ENCODE measurements at places on chromosomes 6 and 20.

- no peak for DNase-seq
Measured at GRCh38 chr20:64217539-64218221, 37.9 kb upstream of the PCMTD2 start.

DNA sequence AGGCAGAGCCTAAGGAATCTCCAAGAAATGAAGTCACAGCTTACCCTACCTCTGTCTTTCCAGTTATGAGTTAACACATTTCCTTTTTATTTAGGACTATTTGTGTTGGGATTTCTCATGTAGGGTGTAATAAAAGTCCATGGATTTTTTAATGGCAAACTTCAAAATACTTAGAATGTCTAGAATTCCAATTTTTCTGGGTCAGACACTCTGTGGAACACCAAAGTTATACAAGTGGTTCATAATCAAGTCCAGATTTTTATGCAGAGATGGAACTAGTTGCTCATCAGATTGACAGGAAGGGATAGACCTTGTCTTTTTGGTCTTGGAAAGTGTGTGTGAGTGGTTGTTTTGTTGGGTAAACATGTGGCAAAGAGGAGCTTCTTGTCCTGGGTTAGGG, 303.5 kb upstream of the RNF24 start:
- DNase-seq = no peak

DNA sequence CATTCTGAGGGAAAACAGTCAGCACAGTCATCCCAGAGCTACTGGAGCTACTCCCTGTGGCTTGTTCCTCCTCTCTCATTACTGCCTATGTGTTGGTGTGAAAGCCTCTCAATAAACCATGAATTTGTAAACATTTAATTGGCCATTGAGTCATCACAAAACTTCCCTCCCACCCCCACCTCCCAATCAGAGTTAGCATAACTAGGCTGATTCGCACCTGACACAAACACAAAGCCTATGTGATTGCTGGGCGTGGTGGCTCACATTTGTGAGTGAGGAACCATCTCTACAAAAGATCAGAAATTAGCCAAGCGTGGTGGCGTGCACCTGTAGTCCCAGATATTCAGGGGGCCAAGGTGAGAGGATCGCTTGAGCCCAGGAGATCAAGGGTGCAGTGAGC, 17.1 kb upstream of the SNTA1 start:
- DNase-seq = no peak

GRCh38 chr6:130879826-130880225, 52.6 kb downstream of the SMLR1 start:
- no peak for DNase-seq

GRCh38 chr6:17653198-17653882, 53.2 kb downstream of the FAM8A1 start:
- no peak for DNase-seq

DNA sequence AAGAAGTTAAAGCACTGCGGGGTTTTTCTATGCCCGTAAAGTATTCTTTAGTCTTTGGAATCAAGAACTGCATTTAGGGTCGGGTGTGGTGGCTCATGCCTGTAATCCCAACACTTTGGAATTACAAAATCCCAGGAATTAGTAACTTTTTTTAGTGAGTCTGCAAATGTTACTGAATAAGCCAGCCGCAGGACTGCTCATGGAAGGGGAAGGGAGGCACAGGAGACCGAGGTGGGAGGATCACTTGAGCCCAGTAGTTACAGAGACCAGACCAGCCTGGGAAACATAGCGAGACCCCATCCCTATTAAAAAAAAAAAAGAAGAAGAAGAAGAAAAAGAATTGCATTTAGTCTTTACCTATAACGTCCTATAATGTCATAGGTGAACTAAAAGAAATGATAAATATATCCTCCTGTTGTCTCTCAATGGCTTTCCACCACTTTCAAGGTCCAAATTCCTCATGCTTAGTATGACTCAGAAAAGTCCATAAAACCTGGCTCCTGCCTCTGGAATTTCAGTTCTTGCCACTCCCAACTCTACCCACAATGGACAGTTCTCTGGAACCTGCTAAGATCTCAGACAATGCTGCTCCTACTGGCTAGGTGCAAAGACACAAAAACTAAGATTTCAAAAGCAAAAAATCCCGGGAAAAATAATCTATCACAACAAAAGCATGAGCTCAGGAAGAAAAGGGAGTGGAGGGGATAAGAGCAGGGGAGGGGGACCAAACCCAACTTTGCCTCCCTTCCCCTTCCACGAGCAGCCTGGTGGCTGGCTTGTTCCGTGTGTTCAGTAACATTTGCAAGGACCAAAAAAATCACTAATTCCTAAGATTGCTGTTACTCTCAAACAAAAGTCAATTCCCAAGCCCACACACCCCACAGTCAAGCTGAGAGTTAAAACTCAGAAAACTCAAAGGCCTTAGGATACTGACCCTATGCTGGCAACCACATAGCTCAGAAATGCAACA, 39.0 kb downstream of the B4GALT5 start:
- DNase-seq = peak; percentile 48

DNA sequence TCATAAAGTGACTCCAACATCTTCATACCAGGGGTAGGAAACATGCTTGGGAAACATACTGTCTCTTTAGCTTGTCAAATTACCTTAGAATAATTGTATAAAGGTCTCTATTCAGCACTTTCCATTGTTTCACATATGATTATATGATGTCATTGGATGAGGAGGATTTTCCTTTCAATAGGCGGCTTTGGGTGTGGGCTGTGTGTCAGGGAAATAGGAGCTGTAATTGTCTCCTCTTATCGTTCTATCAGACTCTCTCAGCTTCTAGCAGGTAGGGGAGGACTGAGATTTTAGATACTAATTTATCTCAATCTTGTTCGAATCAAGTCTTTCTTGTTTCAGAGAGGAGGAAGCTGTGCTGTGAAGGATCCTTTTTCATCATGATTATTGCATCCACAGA, 179.4 kb upstream of the OLIG3 start:
- no peak for DNase-seq

- DNase-seq = peak; percentile 49
Measured at GRCh38 chr6:116279232-116280160, at the start of gene TSPYL1. TSS of gene TSPYL1 (minus strand) at chr6:116279930. CDS start at chr6:116279830, 100 bp downstream.

DNA sequence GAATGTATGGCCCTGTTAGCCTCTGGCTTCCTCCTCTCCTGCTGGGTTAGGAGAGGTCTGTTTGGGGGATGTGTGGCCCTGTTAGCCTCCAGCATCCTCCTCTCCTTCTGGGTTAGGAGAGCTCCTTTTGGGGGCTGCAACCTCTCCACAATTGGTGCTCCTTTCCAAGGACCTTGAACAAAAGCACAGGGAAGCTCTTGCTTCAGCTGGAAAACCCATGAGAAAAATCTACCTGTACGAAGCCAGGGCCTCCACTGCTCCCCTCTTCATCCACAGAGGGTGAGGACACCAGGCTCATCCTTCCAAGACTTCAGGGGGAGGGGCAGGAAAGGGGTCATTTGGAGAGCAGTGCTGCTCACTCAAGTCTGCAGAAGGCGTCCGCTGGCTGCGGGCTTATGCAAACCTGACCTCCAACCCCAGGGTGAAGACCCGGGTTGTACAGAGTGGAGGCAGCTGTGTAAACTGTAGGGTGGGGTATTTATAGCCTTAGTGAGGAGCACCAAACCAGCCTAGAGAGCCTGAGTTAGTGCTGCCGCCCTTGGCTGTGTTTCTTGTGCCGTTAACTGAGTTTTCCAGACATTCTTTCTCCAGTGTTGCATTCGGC, 62.1 kb downstream of the SLC24A3 start:
- no peak for DNase-seq

DNA sequence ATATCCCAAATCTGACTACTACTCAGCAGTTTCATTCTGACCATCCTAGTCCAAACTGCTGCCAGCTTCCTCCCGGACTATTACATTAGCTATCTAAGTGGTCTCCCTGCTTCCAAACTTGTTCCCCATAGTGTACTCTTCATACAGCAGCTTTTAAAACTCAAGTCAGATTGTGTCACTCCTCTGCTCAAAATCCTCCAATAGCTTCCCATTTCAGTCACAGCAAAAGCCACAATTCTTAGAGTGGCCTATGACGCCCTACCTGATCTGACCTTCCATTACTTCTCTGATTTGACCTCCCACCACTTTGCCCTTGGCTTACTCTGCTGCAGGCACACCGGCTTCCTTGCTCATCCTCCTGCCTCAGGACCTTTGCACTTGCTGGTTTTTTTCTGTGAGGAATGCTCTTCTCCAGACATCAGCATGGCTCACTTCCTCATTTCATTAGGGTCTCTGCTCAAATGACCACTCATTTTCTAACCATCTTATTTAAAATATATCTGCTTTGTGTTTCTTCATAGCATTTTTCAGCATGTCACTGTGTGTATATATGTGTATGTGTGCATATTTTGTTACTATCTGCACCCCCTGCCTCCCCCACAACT, 111.1 kb upstream of the DTNBP1 start:
- DNase-seq = no peak

DNA sequence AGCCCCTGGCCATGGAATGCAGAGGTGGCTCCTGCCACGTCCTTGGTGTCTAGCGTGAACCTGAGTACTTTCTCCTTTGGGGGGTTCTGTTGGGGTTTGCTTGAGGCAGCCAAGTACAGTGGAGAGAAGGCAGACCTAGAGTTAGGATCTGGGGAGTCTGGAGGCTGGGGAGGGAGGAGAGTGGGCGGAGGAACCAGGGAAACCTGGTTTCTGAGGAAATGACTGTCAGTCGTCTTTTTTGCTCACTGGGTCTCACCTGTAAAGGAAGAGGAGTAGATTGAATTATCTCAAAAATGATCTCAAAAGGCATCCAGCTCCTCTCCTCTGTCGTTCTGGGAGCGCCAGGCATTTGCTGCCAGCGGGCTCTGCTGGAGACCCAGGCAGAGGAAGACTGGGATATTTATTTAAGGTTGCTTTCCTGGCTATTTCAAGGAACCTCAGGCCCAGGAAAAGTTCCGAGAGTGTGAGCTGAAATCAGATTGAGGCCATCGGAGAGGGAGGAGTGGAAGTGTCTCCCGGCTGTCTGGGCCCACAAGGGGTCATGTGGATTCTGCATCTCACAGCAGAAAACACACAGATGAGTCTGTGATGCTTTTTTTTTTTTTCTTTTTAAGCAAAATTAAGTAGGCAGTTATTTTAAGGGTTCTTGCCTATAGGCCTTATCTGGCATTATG, 16.1 kb downstream of the EPB41L1 start:
- DNase-seq = no peak

- DNase-seq = no peak
Measured at GRCh38 chr6:15952231-15953151, 176.4 kb upstream of the MYLIP start.

DNA sequence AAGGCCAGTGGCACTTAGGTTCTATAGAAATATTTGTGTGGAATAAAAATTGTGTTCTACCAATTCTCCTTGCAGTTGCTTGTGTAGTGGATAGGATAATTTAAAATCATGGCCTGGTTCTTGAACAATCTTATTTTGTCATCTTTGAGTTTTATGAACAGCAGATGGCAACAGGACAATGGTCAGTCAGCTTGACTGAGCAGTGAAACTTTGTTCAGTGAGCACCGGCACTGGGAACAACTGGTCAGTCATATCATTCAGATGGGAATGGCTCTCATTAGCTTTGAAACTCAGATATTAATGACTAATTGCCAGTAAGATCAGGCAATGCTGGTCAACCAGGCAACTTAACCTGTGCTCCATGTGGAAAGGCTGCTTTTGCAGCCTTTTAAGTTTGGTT, 129.2 kb downstream of the BCKDHB start:
- no peak for DNase-seq

DNA sequence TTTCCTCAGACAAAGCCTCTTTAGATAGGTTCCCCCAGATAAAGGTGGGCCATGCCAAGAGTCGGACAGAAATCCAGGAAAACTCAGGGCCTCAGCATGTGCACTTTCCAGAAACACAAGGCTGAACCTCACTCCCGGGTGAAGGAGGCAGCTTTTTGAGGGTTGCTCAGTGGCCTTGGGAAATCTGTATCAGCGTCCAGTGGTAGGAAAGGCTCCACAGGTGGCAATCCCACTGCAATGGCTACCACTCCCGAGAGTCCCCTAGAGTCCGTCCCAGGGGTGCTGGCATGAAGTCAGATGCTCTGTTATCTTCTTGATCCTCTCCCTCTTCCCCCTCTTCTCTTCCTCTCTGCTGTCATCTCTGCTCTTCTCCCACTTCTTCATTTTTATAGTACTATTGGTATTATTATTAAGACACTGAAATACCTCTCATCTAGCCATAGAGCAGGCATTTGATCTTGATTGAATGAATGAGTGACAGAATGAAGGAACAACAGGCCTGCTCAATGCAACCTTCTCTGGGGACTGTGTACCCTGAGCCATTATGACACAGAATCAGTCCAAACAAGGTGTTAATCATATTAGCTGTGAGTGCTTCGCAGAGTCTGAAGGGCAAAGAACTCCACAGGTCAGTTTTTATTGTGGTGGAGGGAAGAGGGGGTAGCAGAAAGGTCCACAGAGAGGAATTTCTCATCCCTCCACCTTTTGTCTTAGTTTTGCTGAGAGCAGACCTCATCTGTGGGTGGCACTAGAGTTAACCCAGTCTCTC, 13.3 kb downstream of the SLC22A1 start:
- DNase-seq = no peak

- DNase-seq = no peak
Measured at GRCh38 chr6:70176842-70177550, 125.9 kb downstream of the COL9A1 start.

GRCh38 chr6:80425089-80425823, 318.8 kb downstream of the BCKDHB start:
- DNase-seq = no peak

DNA sequence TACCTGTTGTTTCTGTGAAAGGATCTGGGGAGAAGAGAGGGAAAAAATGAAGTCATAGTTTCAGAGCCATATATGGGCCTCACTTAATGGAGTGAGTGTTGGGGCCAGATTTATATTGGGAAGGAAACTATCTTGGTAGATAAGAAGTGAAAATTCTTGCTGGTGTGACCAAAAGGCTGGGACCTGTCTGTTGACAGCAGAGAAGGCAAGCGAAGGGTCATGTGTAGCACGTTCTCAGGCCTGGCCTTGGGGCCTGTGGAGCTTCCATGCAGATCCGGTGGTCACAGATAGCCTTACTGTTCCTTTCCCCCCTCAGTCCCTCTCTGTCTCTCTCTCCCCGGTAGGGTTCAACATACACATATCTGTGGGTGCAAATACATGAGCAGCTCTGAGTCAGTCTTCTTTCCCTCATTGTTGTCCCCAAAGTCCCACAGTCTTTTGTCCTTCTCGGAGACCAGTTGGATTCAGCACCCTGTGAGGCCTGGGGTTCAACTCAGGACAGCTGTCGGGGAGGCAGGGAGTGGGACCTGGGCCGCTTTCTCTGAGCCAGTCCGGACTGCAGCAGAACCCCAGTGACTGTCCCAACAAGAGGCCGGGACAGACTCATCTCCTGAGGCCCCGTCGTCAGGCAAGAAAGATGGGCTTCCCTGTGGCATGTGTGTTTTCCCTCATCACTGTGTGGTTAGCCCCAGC, 34.6 kb downstream of the PPP1R14C start:
- DNase-seq = no peak

GRCh38 chr6:135274561-135275293, 93.6 kb downstream of the MYB start:
- DNase-seq = no peak

DNA sequence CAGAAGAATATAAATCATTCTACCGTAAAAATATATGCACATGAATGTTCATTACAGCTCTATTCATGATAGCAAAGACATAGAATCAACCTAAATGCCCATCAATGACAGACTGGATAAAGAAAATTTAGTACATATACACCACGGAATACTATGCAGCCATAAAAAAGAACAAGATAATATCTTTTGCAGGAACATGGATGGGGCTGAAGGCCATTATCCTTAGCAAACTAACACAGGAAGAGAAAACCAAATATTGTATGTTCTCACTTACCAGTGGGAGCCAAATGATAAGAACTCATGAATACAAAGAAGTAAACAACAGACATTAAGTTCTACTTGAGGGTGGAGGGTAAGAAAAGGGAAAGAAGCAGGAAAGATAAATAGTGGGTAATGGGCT, 8.4 kb downstream of the KHDC1L start:
- no peak for DNase-seq
